ENCODE measurements at places on chromosomes 4 and X. TPM values are rescaled to one million over a fixed set of nuclear protein-coding genes. Genes with fewer than 3 reads are reported as not detected.
A peak's percentile ranks its signal among the peaks of the same experiment; 100 is the strongest.

SH3D19 gene
- total RNA-seq: 143 TPM

- DNase-seq: no peak
Measured at GRCh38 chr4:52111995-52112394, 60.9 kb downstream of the SPATA18 start.

DNA sequence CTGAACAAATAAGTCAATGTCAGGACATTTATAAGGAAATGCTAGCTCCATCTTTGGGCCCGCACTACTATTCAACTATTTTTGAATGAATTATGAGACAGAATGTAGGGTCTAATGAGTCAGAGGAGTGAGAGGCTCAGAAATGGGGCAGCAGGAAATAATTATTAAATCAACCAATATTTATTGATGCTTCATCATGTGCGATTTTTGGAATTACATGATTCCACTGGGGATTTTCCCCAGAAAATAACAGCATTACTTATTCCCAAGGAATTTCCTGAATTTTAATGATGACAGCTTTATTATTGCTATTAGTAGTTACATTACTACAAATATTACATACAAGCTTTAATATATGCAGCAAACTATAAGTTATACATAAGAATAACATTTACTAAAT is 49.3 kb upstream of the PHF8 start:
- DNase-seq: no peak

DSPP gene
- total RNA-seq: 0.13 TPM

GRCh38 chr4:46980851-46981250 is 12.5 kb downstream of the GABRA4 start:
- DNase-seq: no peak

GRCh38 chr4:147009875-147010274 is 64.2 kb upstream of the TTC29 start:
- DNase-seq: no peak

FRMD7 gene
- not detected for total RNA-seq

DNA sequence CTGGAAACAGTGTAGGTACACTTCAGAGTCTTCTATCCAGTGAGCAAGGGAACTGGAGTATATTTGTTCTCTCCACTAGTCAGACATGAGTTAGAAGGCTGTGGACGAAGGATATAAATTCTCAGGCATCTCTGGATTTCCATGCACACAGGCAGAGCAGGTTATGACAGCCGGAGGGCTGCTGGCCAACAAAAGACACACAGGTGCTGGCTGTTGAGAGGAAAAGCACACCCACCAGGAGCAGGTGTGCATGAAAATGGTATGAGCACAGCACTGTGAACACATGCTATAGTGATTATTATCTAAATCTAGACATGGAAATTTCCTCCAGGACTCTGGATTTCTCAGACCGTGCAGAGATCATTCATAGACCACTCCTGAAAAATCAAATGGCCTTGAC is 444.7 kb upstream of the RPS6KA3 start:
- DNase-seq: no peak

TLR3 gene
- 13.1 TPM for total RNA-seq

DNA sequence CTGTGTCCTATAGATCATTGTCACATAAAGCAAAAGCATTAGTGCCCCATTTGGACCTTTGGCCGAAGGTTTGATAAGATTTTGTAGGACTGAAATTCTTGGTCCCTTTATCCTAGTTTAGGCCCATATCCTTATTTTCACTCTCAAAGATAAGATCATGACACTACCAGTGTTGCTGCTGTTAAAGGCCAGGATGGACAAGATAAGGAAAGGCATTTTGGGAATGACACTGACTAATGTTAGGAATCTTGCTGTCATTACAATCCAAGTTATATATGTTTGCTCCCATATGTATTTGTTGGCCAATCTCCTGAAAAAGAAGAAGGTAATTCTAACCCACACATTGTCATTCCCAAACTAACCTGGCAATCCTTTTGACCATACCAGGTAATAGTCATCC is 101.3 kb upstream of the VAMP7 start:
- DNase-seq: no peak

NMU gene
- not detected for total RNA-seq

- DNase-seq: no peak
Measured at GRCh38 chrX:139725720-139726119, 17.8 kb upstream of the MCF2 start.

CYTL1 gene
- 2.5 TPM for total RNA-seq

DNA sequence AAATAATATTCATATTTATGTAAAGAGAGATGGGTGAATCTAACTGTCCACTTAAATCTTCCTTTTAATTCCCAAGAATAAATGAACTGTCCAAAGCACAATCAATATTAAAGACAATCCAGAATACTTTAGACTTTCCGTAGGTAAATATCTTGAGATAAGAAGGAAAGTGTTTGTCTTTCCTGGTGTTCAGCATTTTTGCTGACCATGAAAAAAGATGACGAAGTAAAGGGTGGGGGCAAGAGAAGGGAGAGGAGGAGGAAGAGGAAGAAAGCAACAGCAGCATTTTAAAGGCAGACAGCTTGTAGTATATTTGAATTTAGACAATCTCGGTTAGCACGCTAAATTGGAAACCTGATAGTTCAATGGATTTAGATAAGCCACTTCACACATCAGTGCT is 498.2 kb downstream of the KCNIP4 start:
- no peak for DNase-seq

DNA sequence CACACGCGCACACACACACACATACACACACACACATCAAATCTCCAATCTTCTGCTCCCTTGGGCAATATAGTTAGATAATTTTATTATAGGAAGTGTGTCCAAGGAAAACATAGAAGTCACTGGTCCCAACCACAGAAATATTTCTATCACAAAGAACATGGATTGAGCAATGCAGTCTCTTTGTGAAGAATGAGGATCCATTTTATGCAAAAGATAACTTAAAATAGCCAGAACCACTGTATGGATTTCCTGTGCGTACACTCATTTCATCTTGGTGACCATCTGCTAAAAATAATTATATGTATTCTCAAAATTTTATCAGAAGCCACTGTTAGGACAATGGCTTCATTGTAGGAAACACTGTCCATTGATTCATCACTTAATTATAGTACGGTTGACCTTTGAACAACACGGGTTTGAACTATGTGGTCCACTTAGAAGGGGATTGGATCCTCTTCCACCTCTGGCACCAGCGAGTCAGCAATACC is 169.6 kb upstream of the MXRA5 start:
- no peak for DNase-seq

GRCh38 chrX:125710403-125711062 is 390.9 kb downstream of the TEX13C start:
- no peak for DNase-seq

- DNase-seq: no peak
Measured at GRCh38 chrX:79153348-79153747, 8.9 kb downstream of the GPR174 start.

- no peak for DNase-seq
Measured at GRCh38 chr4:13289391-13289790, 194.7 kb downstream of the RAB28 start.

VCX3B gene
- 0.94 TPM for total RNA-seq

F8A3 gene
- total RNA-seq: 28.7 TPM

DNA sequence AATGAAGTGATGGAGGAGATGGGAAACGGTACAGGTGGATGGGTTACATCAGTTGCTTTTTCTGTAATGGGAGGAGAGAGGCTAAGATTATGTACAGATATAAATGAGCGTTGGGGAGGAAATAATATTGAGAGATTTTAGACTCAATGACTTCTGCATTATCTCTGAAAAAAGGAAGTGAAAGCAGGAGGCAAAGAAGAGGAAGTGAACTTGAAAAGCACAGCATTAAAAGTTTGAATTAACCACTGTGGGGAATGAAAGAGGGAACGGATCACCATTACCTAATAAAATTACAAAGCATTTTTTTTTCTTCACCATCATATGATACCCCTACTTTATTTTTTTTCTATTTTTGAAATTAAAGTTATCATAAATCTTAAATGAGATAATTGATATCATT is 1025.5 kb downstream of the RPA4 start:
- no peak for DNase-seq

DNA sequence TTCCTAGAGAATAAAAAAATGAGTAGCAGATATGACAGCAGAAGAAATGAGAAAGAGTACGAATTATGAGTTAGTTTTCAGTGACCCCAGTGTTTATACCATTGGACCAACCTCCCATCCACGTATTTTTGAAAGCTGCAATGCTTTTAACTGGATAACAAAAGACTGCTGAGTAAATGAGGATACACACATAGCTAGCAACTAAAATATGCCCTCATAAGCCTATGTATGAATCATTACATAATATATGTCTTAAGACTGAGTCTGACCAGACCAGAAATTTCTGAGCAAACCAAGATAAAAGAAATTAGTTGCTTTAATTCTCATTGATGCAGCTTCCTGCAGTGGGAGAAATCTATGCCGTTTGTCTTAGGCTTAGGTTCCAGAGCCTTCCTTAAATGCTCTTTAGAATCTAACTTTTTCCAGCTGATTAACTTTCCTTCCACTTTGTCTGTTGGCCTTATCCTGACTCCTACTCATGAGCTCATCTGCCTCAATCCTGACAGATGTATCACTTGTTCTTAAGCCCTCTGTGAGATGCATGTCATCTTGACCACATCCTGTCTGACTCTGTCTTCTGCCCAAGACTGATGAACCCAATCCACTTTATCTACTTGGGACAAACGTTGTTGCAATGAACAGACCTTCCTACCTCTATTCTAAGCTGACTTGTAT is 301.4 kb upstream of the AADAT start:
- no peak for DNase-seq

GRCh38 chr4:158121161-158121579 is 51.7 kb downstream of the GASK1B start:
- DNase-seq: no peak

DNA sequence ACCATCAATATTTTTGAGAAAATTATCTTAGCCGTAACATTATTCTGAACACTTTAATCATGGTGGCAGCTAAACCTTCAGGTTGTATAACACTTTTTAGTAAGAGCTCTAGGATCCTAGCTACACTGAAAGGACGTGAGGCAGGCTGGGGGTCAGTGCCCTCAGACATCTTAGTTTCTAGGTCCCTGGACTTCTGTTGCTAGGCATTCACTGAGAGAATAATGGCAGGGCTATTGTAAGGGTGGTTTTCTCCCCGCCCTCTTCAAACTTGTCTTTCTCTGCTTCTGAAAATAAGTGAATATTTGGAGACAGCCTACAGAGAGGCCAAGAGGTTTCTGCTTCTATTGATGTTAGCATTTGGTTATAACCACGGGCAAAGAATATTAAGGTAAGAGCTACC is 15.4 kb upstream of the MMRN1 start:
- no peak for DNase-seq

DNA sequence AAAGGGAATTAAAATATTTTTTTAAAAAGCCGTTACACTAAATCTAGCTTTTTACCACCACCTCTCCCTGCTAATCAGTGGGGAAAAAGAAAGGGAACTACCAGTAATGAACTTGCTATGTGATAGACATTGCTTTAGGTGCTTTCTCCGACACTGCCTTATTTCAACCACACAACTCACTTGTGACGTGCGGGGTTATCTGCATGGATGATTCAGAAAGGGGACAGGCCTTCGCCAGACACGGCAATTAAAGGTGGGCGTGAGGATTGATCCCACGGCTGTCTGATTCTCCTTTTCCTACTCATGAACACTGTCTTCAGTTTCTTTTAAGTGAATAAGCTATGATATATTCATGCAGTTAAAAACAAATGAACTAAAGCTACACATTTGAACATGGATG is 882 bp upstream of the CXCR3 start:
- DNase-seq: no peak

GRCh38 chr4:74314329-74314728 is 6.1 kb downstream of the EPGN start:
- DNase-seq: no peak

DNA sequence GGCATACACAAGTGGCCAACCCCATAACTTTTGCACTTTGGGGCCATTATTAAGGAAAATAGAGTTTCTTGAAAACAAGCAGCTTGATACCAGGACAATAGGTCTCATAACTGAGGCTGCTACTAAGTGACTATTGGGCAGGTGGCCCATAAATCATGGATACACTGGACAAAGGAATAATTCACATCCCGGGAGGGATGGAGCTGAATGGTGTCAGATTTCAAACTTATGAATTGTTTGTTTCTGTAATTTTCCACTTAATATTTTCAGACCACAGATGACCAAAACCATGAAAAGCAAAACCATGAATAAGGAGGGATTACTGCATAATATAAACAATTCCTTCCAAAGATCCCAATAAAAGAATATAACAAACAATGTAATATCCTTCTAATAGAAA is 114.4 kb downstream of the WDFY3 start:
- DNase-seq: no peak

- DNase-seq: no peak
Measured at GRCh38 chr4:55609393-55609866, 17.4 kb upstream of the PDCL2 start.

GLUD2 gene
- 1.1 TPM for total RNA-seq

DNA sequence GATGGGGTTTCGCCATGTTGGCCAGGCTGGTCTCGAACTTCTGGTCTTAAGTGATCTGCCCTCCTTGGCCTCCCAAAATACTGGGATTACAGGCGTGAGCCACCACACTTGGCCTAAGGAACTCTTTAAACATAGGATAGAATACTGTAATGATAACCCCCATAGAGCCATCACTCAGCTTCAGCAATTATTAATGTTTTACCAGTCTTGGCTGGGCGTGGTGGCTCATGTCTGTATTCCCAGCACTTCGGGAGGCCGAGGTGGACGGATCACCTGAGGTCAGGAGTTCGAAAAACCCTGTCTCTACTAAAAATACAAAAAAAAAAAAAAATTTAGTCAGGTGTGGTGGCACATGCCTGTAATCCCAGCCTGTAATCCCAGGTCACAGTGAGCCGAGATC is 15.1 kb downstream of the EIF2S3 start:
- DNase-seq: no peak

- peak; percentile 63 for DNase-seq
Measured at GRCh38 chr4:76197971-76198410, 15.6 kb downstream of the SCARB2 start.

HTR2C gene
- total RNA-seq: not detected

DNA sequence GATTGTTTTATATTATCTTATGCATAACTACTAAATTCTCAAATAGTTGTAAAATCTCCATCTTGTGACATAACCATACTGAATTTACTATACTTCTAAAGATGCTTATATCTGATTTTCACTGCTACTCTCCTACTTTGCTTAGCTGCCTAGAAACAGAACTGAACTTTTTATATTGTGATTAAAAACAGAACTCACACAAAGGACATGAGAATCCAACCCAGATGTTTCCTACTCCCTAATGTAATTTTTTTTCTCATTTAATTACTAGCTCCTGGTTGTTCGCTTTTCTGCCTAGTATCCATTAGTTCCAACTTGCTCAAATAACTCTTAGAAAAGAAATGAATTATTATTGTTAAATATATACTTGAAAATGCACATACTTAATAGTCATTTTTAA is 283.5 kb upstream of the ACTRT1 start:
- DNase-seq: no peak

GNRHR gene
- not detected for total RNA-seq
